Substantia nigra (tissue), 51 donors: ENCODE measurements at places on chromosomes 3 and 15.

DNA sequence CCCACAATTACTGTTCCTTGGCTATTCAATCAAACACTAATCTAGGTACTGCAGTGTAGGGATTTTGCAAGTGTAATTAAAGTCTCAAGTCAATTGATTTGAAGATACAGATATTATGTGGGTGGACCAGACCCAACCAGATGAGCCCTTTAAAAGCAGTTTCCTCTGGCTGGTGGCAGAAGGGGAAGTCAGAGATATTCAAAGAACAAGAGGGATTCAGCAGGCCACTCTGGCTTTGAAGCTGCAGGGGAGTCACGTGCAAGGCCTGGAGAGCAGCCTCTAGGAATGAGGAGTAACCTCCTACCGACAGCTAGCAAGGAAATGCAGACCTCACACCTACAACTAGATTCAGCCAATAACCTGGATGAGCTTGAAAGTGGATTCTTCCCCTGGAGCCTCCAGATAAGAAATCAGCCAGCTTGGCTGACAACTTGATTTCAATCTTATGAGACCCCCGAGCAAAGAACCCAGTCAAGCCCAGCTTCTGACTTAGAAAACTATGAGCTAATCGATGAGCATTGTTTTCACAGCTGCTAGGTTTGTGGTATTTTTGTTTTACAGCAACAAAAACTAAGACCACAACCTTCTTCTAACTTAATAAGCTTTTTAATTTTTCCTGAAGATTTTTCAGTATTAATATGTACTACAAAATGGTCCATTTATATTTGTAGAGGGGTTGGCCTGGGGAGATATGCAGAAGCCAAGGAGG is 13.4 kb downstream of the HACD2 start:
- no peak for DNase-seq

DNA sequence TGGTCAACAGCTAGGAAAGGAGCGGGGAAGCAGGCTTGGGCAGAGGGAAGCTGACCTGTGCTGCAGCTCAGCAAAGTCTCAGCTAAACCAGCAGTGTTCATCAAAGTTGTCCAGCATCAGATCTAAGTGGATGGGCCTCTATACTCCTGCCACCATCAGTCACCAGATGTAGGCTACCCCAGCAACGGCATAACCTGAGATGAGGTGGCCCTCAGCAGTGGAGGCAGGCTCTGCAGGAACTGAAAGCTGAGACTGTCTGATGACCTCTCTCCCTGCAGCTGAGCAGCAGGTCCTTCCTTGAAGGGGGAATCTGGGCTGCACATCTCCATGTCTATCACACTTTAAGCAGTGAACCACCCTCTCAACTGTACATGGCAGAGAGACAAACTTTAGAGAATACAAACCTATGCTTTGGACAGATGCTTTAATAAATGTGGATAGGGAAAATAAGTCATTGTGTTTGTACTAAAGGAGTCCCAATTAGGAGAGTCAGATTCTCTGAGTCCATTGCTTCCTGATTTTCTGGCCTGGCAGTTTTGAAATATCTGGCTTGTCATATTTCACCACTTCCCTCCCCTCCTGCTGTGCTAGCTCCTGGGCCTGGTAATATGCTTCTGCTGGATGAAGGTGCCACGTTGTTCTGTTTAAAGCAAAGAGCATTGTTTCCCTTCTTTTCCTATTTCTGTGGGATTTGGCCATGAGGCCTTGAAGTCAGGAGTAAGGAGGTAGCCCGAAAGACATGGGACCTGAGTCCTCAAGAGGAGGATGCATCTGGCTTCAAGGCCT is 11.1 kb upstream of the PSTPIP1 start:
- no peak for DNase-seq

DNA sequence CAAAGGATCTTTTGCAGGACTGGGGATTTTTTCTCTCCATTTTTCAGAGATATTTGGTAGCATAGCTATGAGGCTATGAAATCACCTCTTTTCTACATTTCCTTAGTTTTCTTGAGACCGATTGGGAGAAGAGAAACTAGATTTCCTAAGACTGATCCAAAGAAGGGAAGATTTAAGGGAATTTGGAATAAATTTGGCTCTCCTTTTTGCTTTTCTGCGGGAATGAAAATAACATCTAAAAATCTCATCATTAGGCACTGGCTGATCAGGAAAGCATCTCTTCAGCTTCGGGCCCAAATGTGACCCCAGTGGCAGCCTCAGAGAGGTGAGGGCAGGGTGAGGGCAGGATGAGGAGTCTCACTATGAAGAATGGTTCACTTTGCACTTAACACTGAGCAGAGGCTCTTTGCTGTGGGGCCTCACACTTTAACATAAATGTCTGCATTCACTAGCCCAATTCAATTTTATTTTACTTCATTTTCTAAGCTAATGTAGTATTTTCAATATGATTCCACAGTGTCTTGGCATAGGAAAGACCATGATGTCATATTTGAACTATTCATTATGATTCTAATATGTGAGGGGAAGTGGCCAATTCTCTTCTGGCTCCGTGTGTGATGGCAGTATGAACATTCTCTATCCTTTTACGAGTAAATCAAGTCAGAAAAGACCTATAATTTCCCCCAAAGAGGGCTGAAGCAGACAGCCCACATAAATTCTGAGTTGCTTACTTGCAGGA is 193.2 kb downstream of the MEX3B start:
- DNase-seq, result no peak

- no peak for DNase-seq
Observed at GRCh38 chr3:70919661-70920060, 607.2 kb upstream of the MDFIC2 start.

- DNase-seq, result no peak
Observed at GRCh38 chr3:82030916-82031315, 269.5 kb upstream of the GBE1 start.

- no peak for DNase-seq
Observed at GRCh38 chr3:171569571-171570132, 109.4 kb upstream of the TNIK start.

- DNase-seq, result no peak
Observed at GRCh38 chr3:183489455-183490210, 61.2 kb upstream of the MCF2L2 start.

DNA sequence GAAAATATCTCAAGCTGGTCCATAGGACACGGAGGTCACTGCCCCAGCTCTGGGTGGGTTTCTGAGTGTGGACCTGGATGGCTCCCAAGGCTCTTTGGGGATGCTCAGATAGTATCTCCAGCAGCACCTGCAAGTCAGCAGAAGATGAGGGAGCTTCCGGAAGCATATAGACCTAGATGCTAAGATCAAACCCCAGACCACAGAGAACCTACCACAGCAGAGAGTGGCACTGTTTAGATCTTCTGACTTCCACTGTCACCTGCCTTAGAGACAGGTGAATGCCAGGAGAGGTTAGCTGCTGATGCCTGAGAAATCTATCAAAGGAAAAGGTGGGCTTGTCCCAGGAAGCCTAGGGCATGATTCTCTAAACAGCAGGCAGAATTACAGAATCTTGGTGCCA is 105.7 kb upstream of the TRPM1 start:
- no peak for DNase-seq

DNA sequence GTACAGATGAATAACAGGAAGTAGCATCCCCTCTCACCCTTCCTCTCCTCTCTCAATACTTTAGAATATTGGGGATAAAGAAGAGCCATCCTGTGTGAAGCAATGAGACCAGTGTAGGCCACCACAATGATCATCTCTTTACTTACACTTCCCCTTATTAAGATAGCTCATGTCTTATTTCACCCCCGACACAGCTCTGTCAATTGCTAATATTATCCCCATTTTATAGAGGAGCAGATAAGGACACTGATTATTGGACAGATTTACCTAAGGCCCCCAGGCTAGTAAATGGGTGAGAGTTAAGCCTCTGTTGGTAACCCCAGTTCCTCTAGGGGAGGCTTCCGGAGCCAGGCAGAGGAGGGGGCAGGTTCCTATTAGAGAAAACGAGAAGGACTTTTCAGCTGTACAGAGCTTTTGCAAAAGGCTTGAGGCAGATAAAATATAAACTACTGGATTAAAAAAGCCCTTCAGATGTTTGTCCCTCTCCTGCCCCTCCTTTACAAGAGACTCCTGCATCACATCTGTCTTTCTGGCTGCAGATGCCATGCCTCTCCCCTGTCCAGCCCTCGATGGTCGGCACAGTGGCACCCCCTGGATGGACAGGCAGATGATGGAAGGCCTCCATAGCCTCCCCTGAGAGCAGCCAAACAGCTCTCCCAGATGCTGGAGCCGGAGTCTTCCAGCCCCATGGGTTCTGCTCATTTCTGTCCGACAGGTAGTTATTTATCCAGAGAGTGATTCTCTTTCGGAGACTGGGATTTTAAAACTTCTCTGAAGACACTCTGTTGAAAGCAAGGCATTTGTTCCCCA is 49.4 kb upstream of the LCTL start:
- DNase-seq, result no peak

GRCh38 chr15:57237301-57237642 is 139.0 kb upstream of the CGNL1 start:
- no peak for DNase-seq

GRCh38 chr3:57726397-57726796 is 29.7 kb upstream of the SLMAP start:
- DNase-seq, result no peak

- no peak for DNase-seq
Observed at GRCh38 chr3:148408667-148409066, 289.0 kb upstream of the AGTR1 start.

DNA sequence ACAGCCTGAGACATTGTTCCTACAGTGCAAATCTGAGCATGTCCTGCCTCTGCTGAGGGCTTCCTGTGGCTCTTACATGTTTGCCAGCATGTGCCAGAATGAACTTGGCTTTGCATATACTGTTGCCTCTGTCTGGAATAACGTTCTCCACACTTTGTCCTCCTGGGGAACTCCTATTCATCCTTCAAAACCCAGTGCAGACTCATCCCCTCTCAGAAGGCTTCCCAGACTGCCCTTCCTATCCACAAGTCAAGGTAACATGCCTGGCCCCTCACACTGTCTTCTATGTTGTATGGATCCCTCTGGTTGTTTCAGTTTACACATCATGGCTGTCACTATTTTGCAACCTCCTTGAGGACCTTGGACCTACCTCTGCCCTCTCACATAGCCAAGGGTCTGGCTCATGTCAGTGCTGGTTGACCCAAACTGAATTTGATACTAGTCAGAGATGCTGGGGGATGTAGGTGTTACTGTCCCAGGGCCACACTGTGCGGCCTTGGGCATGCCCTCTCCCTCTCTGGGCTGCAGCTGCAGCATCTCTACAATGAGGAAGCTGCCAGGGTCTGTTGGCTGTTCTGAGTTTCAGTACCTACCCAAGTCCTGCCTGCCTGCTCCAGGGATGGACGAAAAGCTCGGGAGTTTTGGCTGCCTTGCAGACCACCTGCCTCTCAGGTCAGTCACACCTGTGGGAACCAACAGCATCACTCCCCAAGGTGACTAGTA is 29.0 kb upstream of the TSPAN3 start:
- no peak for DNase-seq

- no peak for DNase-seq
Observed at GRCh38 chr3:130709671-130710070, 37.0 kb downstream of the PIK3R4 start.

DNA sequence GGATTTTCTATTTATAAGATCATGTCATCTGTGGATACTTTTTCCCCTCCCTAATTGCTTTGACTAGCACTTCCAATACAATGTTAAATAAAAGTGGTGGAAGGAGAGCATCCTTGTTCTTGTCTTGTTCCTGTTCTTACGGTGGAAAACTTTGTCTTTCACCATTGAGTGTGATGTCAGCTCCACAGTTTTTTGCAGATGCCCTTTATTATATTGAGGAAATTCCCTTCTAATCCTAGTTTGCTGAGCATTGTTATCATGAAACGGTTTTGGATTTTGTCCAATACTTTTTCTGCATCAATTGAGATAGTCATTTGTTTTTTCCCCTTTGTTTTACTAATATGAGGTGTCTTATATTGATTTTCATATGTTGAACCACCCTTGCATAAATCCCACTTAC is 19.9 kb upstream of the IL20RB start:
- DNase-seq, result no peak

DNA sequence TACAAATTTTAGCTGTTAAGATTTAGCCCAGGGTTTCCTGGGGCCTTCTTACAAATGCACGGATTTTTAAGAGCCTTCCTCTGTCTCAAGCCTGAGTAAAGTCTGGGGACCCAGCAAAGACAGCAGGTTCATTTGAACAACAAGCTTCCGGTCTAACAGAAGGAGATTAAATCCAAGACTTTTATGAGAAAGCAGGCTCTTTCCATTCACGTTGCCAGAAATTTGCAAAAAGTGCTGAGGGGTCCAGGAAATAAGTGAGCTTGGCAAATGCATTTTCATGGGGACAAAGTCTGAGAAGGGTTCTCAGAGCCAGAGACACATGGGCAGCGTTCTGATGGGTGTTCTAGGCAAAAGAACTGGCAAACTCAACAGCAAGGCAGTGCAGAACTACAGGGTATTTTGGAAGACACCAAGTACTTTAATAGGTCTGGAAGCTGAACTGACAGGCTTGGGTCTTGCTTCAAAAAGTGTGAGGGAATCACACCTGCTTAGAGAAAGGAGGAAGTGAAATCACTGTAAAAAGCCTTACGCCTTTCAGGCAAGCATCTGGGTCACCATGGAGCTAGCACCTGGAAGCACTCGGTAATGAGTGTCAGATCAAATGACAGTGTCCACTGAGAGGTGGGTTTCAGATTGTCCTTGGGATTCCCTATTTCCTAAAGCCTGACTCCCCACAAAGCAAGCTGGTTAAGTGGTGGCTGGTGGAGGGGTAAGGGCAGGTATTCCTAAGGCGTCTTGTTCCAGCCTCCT is 115.8 kb upstream of the ARHGEF3 start:
- no peak for DNase-seq

DNA sequence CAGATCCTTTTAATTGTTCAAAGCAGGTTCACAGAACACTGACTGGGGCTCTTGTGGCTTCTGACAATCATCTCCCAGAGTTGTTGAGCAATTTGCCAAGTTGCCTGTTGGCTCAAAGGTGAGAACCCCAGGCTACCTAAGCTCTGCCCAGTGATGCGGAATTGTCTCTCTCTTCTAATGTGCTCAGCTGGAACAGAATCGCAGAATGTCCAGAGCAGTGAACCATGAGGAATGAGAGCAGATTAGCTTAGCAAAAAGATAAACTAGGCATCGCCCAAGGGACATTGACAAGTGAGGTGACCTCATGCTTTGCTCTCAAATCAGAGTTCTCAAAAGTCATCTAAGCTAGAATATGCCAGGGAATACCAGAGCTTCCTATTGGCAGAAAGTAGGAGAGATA is 148.1 kb downstream of the WDR76 start:
- DNase-seq, result no peak

GRCh38 chr3:123201223-123201556 is 553 bp upstream of the SEC22A start:
- DNase-seq, result no peak

GRCh38 chr15:95944193-95944592 is 386.3 kb upstream of the NR2F2 start:
- no peak for DNase-seq

DNA sequence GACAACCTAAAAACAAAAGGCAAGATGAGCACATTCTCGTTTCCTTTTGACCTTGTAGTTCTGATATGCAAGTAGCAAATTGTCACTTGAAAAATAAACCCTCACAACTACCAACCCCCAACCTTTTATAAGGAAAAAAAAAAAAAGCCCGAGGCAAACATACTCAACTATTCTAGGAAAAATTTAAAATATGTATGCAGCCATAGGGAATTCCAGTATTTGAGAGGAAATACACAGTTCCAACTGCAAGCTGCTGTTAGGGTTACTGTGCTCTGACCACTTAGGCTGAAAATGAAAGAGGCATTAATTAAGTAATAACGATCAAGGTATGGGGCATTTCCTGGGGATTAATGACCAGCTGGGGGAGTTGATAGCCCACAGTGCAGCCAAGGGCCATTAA is 281.9 kb upstream of the DPH6 start:
- DNase-seq, result no peak

GRCh38 chr3:149005416-149005815 is 14.1 kb downstream of the GYG1 start:
- DNase-seq, result no peak
